ENCODE measurements at places on chromosomes 3 and 15.

DNA sequence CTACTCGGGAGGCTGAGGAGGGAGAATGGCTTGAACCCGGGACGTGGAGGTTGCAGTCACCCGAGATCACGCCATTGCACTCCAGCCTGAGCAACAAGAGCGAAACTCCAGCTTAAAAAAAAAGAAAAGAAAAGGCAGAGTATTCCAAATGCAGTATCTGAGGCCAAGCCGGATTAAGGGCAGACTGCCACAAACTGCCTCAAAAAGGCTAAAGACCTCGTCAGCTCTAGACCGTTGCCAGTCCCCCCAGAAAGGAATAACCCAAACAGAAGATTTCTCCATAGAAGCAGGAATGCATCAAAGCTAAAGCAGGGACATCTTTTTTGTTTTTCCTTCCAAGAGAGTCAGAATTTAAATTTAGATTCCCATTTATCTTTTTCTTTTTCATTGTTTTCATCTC is 72.9 kb downstream of the TM4SF4 start:
- DNase-seq: peak; percentile 33

DNA sequence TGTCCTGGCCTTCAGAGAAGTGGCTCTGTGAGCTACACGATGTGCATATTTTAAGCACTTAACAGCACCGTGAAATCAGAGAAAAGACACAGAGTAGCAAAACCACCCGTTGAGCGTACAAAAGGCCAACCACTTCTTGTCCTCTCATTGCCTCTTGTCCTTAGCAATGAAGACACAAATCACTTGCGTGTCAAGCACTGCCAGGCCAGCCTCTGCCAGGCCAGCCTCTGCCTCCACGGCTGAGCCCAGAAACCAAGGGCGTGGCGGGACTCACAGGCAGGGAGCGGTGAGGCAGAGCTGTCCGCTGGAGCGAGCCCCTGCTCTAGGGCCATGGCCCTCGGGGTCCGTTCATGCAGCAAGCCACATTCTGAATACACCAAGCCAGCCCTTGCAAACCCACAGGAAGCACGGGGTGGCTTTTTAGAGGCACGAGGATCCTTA is 4.0 kb downstream of the MUC4 start:
- no peak for DNase-seq

DNA sequence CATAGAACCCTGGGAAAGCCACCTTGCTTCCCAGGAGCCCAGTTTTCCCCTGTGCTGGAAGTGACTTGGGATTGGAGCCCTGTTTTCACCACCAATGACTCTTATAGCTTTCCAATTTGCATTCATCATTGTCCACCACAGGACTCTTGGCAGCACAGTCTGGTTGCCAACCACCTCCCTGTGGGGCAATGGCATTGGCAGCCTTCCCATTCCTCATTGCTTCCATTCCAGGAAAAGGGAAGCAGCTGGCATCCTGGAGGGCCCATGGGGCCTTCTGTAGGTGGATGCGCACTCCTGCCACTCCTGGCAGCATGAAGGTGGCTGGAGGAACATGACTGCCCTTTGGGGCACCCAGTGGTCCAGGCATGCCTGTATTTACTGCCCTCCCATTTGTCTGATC is 57.7 kb downstream of the FEM1B start:
- peak; percentile 55 for DNase-seq

DNA sequence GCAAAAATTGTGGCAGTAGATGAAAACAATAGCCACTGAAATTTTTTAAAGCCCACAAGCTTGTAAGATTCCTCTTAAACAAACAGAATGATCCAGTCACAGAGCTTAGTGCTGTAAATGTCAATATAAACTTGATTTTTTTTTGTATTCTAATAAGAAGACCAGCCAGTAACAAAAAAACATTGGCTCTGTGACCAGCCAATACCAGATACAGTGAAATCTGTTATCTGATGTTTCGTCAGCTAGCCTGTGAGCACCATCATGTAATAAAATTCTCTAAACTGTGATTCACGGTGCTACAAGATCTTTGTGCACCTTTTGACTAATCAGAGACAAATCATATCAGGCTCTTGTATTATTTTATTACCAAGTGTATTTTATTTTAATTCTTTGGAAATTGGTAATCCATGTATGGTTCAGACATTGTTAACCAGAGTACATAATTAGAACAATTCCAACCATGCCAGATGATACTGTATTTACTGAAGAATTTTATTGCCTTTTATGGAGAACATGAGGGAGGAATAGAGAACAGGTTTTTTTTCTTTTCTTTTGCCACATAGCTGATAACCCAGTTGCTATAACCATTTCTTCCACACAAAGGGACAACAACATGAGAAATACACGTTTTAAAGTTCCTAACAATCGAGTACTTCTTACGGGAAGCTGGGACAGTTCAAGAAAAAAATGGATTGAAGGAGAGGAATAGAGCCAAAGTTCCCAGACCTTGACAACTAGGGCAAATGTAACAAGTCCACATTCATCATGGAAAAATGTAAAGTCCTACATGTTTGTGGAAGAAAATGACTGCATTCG is 71.9 kb downstream of the FILIP1L start:
- DNase-seq: no peak

DNA sequence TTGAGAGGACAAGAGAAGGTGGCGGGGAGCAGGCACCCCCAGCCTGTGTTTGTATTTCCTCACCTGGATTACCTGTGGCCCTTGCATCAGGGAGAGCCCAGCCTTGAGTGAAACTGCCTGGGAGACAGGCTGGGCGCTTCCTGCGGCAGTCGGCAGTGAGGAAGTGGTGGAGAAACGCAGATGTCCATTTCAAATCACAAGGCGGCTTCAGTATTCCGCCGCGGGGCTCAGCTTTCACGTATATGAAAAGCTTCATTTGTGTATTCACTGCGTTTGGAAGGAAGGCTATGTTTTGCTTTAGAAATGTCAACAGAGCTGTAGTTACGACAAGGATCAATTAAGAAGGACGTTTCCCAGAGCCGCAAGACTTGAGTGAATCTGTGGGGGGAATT is 167.4 kb upstream of the CTDSPL start:
- peak; percentile 24 for DNase-seq

DNA sequence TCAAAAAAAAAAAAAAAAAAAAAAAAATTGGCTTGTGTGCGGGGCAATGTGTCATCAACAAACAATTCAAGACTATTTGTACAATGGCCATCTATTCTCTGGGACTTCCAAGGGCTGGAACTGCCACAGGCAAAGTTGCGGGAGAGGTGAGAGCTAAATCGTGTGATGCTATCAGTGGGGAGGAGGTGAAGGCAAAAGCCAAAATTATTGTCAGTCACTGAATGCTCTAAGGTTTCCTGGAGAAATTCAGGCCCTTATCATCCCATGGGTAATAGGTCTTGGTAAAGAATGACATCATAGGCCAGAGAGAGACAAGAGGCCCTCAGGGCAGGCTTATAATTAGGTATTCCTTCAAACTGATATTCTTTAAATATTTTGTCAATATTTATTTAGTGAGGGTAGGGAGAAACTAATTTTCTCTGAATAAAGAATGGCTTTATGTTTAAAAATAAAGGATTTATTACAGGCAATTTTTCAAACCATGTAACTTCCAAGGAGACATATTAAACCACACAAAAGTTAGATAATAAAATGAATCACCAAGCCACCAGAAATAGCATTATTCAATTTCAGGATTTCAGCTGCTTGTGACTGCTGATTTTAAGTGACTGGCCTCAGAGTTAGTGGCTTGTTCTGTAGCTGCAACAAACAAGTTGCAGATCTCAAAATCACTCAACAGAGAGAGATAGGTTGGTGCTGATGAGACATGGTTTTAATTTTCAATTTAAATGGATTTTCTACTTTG is 226.3 kb upstream of the MRPL3 start:
- no peak for DNase-seq

DNA sequence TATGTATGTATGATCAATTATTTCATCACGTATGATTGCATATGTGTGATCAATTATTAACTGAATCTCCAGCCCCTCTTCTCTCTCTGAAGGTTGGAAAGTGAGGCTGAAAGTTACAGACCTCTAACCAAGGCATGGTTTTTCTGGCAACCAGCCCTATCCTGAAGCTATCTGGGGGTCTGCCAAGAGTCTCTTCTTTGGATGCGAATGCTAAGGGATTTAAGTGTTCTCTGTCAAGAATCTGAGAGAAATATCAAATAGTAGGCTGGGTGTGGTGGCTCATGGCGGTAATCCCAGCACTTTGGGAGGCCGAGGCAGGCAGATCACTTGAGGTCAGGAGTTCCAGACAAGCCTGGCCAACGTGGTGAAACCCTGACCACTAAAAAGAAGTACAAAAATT is 8.1 kb downstream of the NKTR start:
- peak; percentile 14 for DNase-seq

DNA sequence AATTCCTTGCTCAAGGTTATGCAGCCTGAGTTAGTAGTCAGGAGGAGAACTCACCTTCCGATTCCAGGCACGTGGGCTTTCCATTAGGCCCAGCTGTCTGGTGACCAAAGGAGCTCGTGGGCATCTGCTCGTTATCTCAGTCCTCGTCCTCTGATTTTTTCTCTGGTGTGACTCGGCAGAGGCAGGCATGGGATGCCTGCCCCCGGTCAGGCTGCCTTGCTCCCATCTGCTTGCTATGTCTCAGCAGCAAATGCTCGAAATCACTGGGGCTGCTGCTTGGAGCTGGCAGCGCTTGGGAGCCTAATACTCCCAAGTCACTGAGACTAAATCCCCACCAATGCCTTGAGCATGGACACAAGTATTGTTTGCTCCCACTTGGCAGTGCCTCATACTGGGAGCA is 84.5 kb upstream of the NMNAT3 start:
- DNase-seq: no peak

DNA sequence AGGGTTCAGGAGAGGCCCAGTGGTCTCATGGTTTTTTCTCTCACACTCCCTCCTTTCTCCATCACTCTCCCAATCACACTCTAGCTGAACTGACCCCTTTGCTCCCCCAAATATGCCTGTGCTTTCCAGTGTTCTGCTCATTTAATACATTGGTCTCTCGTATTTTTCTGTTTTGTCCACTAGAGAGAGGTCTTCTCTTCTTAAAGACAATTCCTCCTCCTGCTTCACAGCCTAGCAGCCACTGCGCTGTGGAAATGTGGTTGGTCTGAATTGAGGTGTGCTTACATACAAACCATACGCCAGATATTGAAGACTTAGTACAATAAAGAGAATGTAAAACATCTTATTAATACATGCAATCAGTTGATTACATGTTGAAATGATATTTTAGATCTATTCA is 60.6 kb upstream of the XCR1 start:
- DNase-seq: peak; percentile 40

GRCh38 chr3:87822563-87822962 is 236.2 kb downstream of the CGGBP1 start:
- DNase-seq: no peak

DNA sequence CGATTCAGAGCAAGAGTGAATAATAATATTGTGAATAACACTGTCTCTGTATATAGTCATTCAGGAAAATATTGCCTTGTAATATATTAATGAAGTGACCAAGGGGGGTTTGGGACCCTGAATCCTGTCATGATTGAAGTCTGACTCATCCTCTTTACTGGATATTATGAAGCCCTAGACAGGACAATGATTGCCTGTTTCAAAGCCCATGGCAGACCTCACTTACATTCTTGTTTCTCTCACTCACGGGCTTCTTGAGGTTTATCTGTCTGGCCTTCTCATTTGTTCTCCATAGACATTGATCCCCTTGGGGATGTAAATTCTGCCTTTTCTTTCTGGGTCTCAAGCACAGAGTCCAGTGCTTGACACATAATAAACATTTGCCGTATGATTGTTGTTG is 449.3 kb upstream of the THRB start:
- no peak for DNase-seq

DNA sequence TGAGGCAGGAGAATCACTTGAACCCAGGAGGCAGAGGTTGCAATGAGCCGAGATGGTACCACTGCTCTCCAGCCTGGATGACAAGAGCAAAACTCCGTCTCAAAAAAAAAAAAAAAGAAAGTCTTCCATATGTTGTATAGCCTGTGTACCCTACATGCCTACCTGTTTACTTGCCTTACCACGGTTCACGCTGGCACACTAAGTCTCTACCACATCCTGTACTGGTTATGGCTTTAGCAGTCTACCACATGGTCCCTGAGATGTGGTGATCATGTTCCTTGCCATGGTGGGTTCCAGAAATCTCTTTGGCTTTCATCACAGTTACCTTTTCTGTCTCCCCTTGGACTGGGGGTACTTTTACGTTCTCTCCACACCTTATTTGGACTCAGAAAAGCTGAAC is 63.8 kb upstream of the TBC1D5 start:
- no peak for DNase-seq

DNA sequence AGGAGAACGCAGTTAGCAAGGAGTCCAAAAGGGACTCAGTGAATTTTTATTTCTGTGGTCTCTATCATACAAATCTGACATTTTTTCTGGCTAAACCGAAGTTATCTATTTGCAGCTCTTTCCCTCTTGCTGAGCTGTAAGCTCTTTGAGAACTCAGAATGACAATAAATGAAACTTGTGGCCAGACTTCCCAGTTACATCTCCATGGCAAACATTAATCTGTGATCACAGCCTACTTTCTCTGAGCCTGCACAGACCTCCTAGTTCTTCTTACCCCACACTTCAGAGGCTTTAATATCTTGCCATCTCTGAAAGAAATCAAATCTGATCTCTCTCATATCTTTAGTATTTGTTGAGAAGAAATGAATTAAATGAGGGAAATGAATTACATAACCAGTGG is 58.0 kb downstream of the PLD1 start:
- no peak for DNase-seq

DNA sequence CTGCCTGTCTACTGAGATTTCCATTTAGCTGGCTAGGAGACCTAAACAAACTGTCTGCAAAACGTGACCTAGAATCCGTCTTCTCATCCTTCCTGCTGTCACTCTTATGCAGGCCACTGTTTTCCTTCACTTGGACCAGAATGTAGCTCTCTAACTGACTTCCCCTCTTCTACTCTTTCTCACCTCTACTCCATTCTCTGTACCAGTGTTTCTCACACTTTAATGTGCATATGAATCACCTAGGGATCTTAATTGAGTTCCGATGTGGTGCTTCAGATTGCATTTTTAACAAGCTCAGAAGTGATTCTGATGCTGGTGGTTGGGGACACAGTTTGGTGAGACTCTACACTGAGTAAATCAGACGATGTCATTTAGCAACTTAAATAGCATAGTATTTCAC is 1.6 kb upstream of the GBE1 start:
- DNase-seq: no peak

DNA sequence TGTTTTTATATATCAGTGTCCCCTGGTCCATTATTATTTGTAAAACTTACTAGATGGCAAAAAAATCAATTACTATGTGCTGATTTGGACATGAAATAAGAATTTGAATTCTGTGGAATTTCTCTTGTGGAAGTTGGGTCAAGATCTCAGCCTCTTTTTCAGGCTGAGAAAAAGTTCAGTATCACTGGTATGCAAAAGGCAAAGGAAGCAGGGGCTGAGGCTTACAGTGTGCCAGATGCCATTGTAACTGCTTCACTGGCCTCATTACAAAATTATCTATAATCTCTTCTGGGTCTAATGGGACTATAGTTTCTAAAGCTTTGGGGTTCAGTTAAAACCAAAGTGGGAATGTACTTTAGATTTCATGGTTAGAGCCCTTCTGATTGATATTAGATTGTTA is 125.9 kb upstream of the SLC7A14 start:
- no peak for DNase-seq

DNA sequence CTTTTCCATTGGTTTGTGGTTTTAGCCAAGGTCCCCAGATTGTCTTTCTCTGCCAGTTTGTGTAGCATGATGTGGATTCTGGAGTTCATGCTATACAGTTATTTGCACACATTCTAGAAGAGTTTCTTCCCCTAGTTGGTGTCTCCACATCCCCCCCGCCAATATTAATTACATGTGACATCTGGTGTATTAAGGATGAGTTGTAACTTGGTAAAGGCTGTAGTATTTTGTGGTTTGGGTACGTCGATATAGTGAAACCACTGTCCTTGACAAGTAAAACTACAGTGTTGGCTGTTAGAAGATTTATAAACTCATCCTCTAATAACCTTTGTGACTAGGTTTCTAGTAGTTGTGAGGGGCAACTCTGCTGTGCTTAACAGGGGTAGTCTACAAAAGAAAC is 23.7 kb upstream of the P4HTM start:
- DNase-seq: no peak

All from midbrain (tissue), 1 donor.